ENCODE measurements at places on chromosomes 12 and 14.

DNA sequence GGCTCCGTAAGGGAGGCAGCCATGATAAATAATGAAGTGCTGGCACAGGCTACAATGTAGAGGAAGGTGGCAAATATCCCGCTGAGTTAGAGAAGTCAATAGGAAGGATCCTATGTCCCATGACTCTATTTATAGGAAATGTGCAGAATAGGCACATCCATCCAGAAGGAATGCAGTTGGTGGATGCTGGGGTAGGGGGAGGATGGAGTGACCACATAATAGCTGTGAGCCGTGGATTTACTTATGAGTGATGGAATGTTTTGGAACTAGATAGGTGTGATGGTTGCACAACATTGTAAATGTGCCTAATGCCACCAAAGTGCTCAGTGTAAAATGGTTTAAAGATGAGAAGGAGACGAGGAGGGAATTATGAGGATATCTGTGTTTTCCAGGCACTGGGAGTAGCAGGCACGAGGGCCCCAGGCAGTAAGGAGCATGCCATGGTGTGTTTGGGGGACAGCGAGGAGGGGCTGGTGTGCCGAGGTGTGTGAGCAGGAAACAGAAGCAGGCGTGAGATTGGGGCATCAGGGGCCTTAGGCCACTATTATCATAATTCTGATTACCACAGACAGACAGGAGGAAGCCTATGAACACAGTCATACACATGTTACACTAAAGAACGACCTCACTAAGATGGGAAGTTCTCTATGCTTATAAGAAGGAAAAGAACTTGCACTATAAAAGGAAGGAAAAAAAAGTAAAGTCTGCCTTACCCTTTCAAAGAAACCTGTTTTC is 837.3 kb upstream of the TMEM132C start:
- no peak for DNase-seq

GRCh38 chr14:72169521-72169920 is 237.3 kb downstream of the RGS6 start:
- no peak for DNase-seq

- peak; percentile 77 for DNase-seq
Observed at GRCh38 chr14:104800015-104800770, 708 bp upstream of the ZBTB42 start.

GRCh38 chr12:126554625-126555024 is 1489.4 kb downstream of the AACS start:
- no peak for DNase-seq

All from stimulated activated CD4-positive, alpha-beta T cell treated with anti-CD3 and anti-CD28 coated beads, Interleukin-15, amount 100 ng/mL, for 1 hour (primary cell).